ENCODE measurements at places on chromosomes 3 and 15.

GRCh38 chr15:51350723-51351122 lies 9.3 kb downstream of the GLDN start:
- DNase-seq: no peak
- H3K27me3 ChIP-seq: no peaks in the 10 kb centered on the region
- H3K4me1 ChIP-seq: peaks cover 12% of the 10 kb centered on the region
- H3K36me3 ChIP-seq: no peaks in the 10 kb centered on the region
- no peak overlapping the region for H3K4me3 ChIP-seq

- H3K27me3 ChIP-seq: no peaks in the 10 kb centered on the region
- no peaks in the 10 kb centered on the region for H3K36me3 ChIP-seq
- H3K4me1 ChIP-seq: peaks cover 10% of the 10 kb centered on the region
- no peak for DNase-seq
- no peak overlapping the region for H3K27ac ChIP-seq
- no peak overlapping the region for H3K4me3 ChIP-seq
Observed at GRCh38 chr15:85555875-85556617, 175.6 kb downstream of the AKAP13 start.

DNA sequence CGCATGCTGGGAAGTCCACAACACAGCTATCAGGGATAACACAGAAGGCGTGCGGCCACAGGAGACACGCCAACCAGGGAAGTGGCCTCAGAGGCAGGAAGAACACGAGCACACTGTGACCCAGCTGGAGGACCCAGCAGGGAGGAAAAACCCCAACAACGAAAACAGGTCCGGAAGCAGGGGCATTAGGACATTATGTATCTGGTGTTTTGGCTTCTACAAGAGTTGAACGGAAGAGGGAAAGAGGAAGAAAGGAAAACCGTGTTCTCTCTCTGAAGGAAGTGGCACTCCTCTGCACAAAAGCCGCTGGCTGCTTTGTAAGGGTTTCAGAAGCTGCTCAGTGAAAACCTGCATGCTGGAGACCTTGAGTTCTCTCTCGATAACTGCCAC lies 61.8 kb downstream of the HACD2 start:
- H3K27me3 ChIP-seq: no peaks in the 10 kb centered on the region
- peak; percentile 26 for DNase-seq
- no peaks in the 10 kb centered on the region for H3K36me3 ChIP-seq
- peaks cover 15% of the 10 kb centered on the region for H3K4me1 ChIP-seq

- no peak overlapping the region for H3K27ac ChIP-seq
- no peaks in the 10 kb centered on the region for H3K36me3 ChIP-seq
- DNase-seq: no peak
- no peaks in the 10 kb centered on the region for H3K4me1 ChIP-seq
Observed at GRCh38 chr3:18046131-18046915, 303.9 kb upstream of the TBC1D5 start.

DNA sequence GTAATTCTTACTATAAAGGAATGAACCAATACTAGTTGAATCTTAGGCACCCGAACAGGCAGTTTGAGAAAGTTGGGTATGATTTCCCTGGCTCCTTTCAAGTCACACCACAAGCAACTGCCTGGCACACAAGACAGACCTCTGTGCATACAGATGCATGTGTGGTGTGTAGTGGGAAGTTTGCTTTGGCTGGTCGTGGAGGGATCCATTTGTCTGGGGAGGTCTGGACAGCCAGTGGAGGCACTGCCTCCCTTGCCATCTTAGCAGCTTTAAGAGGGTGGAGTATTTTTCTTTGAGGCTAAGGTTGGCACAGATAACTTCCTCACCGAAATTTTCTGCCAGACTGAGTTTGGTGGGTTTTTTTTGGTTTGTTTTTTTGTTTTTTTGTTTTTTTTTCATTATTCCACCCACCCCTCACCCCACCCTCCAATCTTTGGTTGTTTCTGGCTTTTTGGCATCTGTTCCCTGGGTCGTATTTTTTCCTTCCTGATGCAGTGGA lies 97.1 kb downstream of the TMEM212 start:
- no peak overlapping the region for H3K27ac ChIP-seq
- H3K27me3 ChIP-seq: no peaks in the 10 kb centered on the region
- no peaks in the 10 kb centered on the region for H3K36me3 ChIP-seq
- DNase-seq: no peak

DNA sequence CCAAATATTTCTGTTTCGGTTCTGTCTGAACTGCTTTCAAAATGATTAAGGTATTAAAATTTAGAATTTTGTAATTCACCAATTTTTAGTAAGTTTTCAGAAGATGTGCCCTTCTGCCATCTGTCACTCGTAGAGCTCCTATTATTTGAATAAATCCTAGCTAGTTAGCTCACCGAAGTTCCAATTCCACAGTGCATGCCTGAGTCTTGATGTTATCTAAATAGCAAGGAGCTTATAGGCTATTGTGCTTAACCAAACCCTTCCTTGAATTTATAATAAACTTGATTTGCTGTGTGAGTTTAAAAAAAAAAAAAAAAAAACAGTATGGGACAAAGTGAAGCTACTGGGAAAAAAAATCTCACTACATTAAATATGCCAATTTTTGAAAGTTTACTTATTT lies 18.7 kb downstream of the ATP13A3 start:
- H3K36me3 ChIP-seq: no peaks in the 10 kb centered on the region
- peaks cover 12% of the 10 kb centered on the region for H3K4me1 ChIP-seq
- no peak for DNase-seq
- no peak overlapping the region for H3K27ac ChIP-seq
- H3K27me3 ChIP-seq: no peaks in the 10 kb centered on the region

DNA sequence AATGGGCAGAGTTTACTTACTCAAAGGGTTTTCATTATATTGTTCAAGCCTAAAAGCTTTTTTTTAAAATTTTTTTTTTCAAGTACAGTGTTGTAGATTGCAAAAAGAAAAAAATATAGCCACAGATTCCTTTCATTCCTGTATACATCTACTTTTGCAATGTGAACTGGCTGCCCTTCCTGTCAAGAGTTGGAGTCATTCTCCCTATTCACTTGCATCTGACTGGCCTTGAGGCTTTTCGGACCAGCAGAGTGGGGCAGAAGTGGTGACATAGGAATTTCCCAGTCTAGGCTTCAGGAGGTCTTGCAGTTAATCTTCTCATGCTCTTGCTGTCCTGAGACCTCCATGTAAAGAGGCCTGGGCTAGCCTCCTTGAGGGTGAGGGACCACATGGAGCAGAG lies 218.3 kb upstream of the CFAP20DC start:
- H3K4me3 ChIP-seq: no peak overlapping the region
- H3K36me3 ChIP-seq: no peaks in the 10 kb centered on the region
- H3K4me1 ChIP-seq: no peaks in the 10 kb centered on the region

- no peak overlapping the region for H3K27ac ChIP-seq
- DNase-seq: peak; percentile 19
- H3K4me1 ChIP-seq: peaks cover 19% of the 10 kb centered on the region
- H3K4me3 ChIP-seq: no peak overlapping the region
Observed at GRCh38 chr3:183984749-183985729, 32.6 kb downstream of the ABCC5 start.
